ENCODE measurements at places on chromosomes 16 and 17.

- DNase-seq, result no peak
These were observed 100.0 kb downstream of the XYLT1 start for GRCh38 chr16:17370731-17371285.

DNA sequence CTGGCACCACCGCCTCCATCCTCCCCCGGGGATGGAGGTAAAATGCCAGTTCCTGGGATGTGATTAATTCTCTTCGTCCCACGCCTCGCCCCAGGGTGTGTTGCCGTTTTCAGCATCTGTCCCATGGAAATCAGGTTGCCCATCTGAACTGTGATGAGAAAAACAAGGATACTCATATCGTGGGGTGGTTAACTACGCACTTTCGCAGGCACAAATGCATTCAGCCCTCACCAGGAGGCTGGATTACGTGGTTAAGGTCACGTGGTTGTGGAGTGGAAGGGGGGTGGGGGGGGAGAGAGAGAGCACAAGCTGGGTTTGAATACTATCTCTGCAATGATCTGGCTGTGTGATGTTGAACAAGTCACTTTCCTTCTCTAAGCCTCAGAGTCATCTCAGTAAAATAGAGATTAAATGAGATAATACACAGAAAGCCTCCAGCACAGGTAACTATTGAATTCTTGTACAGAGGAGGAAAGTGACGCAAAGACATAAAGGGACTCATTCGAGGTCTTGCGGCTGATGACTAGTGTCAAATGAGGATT, 74.7 kb downstream of the BMERB1 start:
- peak; percentile 35 for DNase-seq

DNA sequence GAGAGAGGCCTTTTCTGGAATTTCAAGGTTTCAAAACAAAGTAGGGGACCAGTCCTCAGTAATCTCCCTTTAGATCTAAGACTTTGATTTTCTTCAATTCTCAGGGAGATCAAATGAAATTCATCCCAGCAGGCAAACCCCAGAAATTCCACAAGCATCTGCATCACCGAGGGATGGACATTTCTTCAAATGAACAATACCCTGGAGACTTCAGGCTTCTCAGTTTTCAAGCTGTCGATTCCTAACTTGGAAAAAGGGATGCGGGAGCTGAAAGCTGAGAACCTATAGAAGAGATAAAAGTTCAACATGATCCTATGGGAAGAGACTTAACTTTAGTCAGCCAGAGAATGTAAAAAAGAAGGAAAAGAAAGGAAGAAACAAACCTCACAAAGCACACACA, 296.9 kb upstream of the CDH5 start:
- no peak for DNase-seq

DNA sequence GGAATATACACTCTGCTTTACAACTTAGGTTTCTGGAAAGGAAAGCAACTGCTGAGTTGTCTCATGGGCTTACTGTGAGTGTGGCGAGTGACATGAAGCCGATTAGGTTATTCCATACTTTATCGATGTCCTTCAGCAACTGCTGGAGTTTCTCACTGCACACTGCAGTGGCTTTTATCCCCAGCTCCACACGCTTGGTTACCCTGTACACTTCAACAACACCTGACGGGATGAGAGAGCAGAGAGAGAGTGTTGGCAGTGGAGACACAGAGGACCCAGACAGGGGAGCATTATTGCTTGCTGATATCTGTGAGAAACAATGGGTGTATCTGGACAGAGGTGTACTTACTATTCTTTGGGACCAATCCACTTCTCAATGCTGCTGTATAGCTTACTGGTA, 46.2 kb downstream of the DUSP14 start:
- no peak for DNase-seq

DNA sequence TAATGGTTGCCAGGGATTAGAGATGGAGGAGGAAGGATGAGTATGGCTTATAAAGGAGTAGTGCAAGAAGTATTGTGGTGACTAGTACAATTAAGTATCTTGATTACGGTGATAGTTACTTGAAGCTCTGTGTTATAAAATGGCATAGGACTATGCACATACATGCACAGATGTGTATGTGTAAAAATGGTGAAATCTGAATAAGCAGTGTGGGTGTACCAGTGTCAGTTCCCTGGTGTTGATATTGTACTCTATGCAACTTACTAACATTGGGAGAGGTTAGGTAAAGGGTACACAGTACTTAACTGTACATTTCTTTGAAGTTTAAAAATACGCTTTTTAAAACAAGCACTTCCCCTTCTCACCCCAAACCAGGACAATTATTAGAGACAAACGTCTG, 48.5 kb downstream of the NSRP1 start:
- no peak for DNase-seq

GRCh38 chr16:82111944-82112343, 58.1 kb downstream of the MPHOSPH6 start:
- DNase-seq, result no peak

DNA sequence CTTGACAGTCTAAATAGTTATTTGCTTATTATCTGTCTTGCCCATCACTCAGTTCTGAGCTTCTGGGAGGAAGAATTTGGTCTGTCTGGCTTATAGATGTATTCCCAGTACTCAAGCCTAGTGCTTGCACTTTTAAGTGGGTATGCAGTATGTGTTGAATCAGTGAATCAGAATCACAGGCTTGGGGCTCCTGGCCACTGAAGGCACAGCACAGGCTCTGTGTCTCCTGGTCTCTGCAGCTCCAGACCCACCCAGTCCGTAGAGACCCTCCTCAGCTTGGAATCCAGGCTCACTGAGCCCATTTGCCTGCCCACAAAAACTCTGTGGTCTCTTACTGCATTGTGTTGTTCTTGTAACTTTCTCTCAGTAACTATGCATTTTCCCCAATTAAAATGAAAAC, 19.3 kb upstream of the CFAP20 start:
- no peak for DNase-seq

DNA sequence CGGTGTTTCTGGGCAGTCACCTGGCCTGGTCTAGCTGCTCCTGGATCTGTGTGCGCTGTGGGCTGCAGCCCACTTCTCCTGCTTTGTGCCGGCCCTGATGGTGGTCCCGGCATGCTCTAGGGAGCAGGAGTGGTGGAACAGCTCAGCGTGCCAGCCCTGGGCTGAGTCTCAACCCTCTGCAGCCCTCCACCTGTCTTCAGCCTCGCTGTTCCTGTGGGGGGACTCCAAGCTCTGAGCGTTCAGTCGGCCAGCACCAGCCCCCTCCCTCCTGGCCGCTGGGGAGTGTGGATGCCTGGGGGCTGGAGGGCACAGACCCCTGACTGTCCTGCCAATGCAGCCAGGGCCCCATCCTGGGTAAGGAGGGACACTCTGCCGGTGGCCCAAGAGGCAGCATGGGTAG, 23.7 kb upstream of the RASD1 start:
- no peak for DNase-seq

DNA sequence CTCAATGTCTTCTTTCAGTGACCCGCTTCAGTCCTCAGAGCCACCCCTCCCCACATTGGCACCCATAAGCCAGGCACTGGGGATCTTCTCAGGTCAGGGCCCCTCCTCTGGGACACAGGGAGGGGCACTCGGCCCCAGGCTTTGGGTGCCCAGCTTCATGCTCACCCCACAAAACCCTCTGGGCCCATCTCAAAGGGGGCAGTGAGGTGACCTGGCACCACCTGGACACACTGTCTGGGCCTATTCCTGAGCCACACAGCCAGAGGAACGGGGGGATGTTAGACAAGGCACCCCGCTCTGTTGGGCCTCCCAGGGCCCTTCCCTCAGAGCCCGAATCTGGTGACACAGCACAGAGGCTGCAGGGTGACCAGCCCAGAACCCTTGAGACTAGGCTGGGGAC, 36.1 kb downstream of the TNFRSF13B start:
- no peak for DNase-seq

- DNase-seq, result peak; percentile 4
These were observed 51.8 kb downstream of the CA10 start for GRCh38 chr17:52106638-52107261.

DNA sequence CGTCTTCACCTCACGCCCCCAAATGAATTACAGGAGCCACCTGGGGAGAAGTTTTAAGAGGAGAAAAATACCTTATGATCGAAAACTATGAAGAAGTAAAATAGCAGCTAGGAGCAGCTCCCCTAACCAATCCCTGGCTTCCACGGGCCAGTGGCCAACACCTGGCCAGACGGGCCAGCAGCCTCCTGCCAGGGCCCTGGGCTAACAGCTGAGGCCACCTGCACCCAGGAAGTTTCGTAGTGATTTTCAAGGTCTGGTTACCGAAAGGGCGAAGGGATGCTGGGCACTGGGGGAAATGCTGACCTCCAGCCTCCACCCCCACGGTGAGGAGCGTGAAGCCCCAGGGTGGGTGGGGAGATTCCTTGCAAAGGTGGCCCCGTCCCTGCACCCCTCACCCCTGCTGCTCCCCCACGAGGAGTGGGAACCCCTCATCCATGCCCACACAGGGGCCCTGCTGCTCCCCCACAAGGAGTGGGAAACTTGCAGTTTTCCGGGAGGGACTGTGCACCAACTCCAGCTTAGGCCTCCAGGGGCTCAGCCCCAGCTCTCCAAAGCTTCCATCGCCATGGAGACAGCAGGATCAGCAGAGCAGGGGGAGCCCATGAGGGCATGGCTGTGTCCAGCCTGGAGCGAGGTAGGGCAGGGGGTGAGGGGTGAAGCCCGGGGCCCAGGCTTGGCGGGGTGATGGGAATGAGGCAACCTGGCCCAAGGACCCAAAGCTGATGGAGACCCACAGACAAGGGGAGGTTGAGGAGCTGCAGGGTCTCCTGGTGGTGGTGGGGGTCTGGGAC, 31.9 kb upstream of the ACSF3 start:
- no peak for DNase-seq

GRCh38 chr17:76441686-76442340, 11.1 kb downstream of the UBE2O start:
- DNase-seq, result no peak

DNA sequence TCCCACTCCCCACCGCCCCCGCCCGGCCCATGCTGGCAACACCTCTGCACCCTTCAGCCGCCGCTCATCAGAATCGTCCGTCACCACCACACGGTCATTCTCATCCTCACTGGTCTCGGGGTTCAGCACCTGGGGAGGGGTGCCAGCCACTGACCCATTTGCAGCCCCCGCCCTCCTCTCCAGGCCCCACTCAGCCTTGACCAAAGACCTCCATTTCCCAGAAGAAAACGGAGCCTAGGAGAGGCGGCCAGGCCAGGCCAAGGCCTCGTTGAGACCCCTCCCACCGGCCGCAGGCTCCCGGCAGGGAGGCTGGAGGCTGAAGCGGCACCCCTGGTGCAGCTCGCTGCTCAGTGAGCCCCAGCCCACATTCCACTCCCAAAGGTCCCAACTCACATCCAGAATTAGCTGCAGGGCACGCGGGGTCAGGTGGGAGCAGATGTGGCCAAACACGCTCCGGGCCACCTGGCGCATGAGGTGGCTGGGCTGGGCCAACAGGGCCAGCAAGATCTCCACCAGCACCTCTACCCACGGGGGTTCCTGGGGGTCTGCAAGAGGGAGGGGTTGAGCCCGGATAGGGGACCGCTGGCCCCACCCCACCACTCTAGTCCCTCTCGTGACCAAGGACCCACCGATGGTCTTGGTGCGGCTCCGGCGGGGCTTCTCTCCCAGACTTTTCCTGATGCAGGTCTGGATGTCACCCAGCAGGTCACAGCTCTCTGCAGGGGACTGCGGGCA, 9.8 kb downstream of the MYBBP1A start:
- DNase-seq, result no peak

- no peak for DNase-seq
These were observed 40.7 kb downstream of the SYNRG start for GRCh38 chr17:37568350-37569053.

- DNase-seq, result peak; percentile 77
These were observed 16.3 kb upstream of the BCAR1 start for GRCh38 chr16:75267631-75268264.

DNA sequence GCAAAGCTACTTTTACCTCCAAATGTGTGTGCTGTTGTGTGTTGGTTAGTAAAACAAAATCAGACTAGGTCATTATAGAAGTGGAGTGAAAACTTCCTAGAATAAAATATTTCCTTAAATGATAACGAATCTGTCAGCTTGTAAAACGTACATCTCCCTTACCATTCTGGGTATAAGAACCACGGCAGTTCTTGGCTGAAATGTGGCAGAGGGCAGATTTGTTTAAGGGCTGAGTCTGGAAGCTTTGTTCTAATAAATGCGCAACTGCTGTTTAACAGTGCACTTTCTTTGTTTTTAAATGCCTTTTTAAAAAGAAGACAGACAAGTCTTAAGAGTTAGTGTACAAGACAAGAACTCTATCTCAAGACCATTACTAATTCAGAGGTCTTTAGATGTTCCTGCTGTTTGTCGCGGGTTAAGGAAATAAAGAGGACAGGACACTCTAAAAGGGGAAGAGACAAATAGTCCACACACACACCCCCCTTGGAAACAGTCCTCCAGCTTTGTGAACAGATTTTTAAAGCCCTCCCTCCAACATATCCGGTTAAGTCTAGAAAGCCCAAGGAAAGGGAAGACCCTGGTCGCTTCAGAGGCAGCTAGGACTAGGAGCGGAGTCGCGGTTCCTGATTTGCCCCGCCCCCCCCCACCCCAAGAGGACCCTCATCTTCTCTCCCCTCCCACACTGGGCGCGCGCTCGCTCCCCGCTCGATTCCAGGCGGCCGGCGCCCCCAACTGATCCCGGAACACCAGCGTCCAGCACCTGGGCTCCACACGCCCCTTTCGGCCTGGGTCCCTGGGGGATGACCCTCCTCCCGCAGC, 658 bp downstream of the SYNRG start:
- peak; percentile 64 for DNase-seq

GRCh38 chr16:66693149-66693548, 3.4 kb downstream of the CMTM4 start:
- no peak for DNase-seq

DNA sequence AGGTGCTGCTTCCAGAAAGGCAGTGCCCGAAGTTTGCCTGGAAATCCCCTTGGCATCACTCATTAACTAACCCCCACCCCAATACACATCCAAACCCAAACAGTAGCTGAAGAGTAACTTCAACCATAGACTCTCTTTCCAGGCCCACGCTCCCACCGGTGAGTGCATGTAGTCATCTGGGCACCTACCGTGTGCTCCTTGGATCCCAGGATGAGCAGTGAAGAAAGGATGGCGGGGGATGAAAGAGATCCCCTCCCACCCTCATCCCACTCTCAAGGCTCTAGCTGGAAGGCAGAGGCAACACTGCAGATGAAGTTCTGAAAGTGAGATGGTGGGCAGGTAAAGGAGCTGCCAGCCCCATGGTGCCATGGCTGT, 305.0 kb downstream of the SOX9 start:
- DNase-seq, result no peak

DNA sequence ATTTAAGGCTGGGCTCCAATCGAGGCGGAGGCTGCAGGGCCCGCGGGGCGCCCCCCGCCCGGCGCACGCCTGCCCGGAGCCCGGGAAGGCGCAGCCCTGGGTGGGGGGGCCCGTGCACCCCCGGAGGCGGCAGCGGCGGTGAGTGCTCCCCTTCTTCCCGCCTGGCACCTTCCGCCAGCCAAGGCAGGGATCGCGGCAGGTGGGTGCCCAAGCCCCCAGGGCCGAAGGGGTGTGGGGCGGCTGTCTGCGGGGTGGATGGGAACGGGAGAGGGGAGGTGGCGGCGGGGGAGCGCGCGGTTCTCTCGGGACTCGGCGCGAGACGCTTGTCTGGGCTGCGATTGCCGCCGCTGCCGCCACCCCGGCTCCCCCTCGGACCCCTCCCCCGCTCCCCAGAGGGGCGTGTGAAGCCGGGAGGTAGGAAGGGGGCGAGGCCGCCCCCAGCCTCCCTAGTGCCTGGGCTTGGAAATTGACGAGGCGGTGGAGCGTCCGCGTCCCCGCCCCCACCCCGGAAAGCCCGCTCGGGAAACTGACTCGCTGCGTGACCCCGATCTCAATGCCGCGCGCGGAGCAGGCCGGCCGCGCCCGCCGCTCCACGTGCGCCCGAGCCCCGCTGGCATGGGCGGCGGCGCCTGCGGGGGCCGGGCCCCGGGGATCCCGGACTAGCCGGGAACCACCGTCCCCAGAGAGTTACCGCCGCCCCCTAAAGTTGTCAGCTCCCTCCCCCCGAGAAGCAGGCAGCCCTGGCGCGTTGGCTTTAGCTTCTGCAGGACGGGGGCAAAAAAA, 231.5 kb downstream of the MRTFB start:
- no peak for DNase-seq

All from head of caudate nucleus (tissue), 42 donors.